Effector memory CD8-positive, alpha-beta T cell (primary cell): ENCODE measurements at places on chromosomes 11 and 22.

DNA sequence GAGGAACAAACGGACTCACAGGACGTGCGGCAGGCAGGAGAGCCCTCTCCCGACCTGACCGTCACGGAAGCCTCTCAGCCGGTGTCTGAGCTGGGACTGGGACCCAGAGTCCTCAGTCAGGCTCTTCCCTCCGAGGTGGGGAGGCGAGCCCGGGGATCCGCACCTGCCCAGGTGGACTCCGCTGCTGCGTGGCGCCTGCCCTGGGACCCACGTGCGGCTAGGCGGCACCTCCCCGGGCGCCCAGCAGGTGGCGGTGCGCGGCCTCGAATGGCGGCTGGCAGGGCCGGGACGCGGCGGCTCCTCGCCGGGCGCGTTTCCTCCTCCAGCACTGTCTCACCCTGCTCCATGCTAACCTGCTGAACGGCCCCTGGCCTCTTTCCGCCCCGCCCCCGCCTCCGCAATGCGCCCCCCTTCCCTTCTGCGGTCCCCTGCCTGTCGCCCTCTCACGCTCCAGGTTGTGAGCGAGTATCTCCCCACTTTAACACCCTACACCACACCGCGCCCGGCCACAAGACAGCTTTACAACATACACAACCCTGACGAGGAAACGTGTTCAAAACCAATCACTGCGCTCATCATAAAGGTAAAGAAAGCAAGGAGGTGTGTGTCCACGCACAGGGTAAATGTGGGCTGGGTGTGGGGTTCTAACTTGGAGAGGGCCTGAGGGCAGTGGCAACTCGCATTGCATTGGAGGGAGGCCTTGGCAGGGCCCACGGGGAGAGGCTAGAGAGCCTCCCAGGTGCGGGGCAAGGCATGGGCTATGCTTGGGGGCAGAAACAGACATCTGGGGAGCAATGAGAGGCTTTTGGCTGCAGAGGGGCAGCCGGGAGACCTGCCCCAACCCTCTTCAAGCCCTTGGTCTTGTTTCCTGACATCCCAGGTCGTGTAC, 25.9 kb upstream of the ATXN10 start:
- DNase-seq = peak; percentile 82
- H3K27ac ChIP-seq = peak overlapping the region; percentile 41
- H3K27me3 ChIP-seq = peaks cover 13% of the 10 kb centered on the region
- H3K4me1 ChIP-seq = peaks cover 23% of the 10 kb centered on the region
- H3K4me3 ChIP-seq = peak overlapping the region; percentile 37

GRCh38 chr11:40514124-40514523, 945.3 kb downstream of the LRRC4C start:
- H3K4me3 ChIP-seq = no peak overlapping the region
- H3K36me3 ChIP-seq = no peaks in the 10 kb centered on the region
- no peaks in the 10 kb centered on the region for H3K27me3 ChIP-seq
- DNase-seq = no peak
- H3K27ac ChIP-seq = no peak overlapping the region

DNA sequence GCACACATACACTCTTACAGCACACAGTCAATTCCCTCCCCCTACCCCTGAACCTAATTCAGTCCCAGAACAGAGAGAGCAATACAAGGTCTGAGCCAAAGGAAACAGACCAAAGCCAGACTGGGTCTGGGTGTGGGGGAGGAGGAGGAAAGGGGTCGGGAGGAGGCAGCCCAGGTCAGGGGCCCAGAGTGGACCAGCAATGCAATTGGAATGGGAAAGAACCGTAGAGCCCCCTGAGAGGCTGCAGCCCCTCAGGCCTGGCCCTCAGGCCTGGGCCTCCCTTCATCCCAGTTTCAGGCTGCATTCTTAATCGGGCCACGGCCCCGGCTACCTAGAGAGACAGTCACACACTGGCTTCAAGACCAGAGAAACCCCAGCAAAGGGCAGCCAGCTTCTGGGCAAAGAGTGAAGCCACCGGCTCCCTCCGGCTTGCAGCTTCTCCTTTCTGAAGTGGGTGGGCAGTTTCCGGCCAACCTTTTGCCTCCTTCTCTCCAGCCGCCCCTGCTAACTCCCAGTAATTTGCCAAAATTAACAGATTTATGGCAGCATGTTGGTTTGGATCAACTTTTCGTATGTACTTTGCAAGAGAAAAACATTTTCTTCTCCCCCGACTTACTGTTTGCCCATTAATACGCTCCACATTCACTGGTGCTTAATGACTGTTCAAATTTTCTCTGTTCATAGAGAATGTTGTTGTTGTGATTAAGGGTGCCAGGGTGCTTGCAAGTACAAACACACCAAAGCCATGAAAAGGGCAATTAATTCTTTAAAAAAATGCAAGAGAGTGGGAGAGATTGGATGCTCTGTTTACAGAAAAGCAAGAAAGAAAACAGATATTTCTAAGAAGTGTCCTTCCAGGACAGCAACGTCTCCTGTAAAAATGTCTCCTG, 488.3 kb downstream of the MN1 start:
- peaks cover 39% of the 10 kb centered on the region for H3K27me3 ChIP-seq
- H3K36me3 ChIP-seq = no peaks in the 10 kb centered on the region
- no peak for DNase-seq
- H3K4me1 ChIP-seq = no peaks in the 10 kb centered on the region

GRCh38 chr11:44760917-44761550, 34.3 kb downstream of the TSPAN18 start:
- peaks cover 23% of the 10 kb centered on the region for H3K27me3 ChIP-seq
- peaks cover 3% of the 10 kb centered on the region for H3K4me1 ChIP-seq
- no peak for DNase-seq
- H3K4me3 ChIP-seq = no peak overlapping the region

GRCh38 chr22:27776650-27776958, 25.0 kb downstream of the MN1 start:
- DNase-seq = no peak
- H3K4me3 ChIP-seq = no peak overlapping the region
- H3K36me3 ChIP-seq = no peaks in the 10 kb centered on the region
- H3K27ac ChIP-seq = no peak overlapping the region
- H3K4me1 ChIP-seq = no peaks in the 10 kb centered on the region

DNA sequence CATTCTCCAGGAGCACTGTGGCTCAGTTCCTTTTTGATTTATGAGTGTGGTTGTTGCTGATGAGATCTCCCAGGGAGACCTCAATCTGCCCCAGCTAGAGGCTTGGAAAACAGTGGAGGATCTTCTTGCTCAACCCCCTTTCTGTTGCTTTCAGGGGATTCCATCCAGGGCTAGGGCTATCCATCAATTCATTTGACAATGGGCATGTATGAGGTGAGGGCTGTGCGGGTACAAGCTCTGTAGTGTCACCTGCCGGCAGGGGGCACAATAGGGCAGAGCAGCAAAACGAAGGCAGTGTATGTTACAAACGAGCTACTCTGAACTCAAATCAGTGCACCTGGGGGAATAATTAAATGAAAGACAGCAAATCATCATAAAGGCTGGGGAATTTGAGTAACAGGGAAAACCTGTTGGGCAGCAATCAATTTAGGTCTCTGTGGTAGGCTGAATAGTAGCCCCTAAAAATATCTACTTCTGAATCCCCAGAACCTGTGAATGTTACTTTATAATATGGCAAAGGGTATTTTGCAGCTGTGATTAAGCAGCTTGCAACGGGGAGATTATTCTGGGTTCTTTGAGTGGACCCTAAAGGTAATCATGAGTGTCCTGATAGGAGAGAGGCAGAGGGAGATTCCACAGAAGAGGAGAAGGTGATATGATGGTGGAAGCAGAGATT, 170.3 kb upstream of the ZBED5 start:
- no peaks in the 10 kb centered on the region for H3K4me1 ChIP-seq
- DNase-seq = peak; percentile 67
- H3K4me3 ChIP-seq = no peak overlapping the region
- peaks cover 11% of the 10 kb centered on the region for H3K27me3 ChIP-seq
- H3K27ac ChIP-seq = no peak overlapping the region
- no peaks in the 10 kb centered on the region for H3K36me3 ChIP-seq

DNA sequence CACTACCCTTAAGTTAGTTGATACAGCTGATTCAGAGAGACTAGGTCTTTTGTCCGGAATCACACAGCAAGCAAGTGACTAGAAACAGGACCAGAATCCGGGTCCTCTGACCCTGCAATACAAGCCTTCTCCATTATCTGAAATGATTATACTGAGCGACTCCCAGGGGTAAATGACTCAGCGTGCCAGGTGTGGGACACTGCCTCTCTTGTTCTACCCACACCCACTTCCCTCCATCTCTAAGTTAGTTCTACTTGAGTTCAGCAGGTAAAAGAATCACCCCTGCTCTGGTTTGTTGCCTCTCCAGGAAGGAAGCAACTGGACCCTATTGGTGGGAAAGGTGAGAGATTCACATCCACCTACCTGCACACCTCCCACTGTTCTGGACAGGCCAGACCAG, 156.9 kb downstream of the DBX1 start:
- H3K27me3 ChIP-seq = peaks cover 19% of the 10 kb centered on the region
- DNase-seq = no peak
- no peak overlapping the region for H3K27ac ChIP-seq
- H3K4me1 ChIP-seq = no peaks in the 10 kb centered on the region

DNA sequence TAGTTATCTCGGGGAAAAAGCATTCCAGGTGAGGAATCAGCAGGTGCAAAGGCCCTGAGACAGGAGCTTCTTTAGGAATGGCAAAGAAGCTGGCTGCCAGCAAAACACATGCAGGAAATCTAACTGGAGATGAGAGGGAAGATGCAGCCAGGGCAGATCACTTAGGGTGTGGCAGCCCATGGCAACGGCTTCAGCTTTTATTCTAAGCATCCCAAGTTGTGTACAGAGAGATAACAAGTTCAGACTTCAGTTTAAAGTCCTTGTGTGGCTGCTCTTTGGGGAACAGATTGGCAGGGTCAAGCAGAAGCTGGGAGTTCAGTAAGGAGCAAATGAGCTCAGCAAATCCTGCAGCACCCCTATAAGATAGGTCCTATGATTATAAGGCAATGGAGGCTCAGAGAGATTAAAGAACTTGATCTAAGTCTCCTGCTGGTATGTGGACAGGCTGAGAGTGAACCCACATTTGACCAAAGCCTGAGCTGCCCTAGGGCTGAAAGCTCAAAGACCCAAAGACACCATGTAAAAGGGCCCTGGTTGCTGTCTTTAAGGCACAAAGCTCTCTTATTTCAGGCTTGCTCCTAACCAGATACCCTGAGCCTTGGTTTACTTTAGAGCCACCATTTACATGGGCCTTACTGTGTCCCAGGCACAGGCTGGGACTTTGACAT, 466.8 kb downstream of the SOX6 start:
- peaks cover 2% of the 10 kb centered on the region for H3K36me3 ChIP-seq
- no peak overlapping the region for H3K4me3 ChIP-seq
- no peak for DNase-seq
- no peak overlapping the region for H3K27ac ChIP-seq
- no peaks in the 10 kb centered on the region for H3K27me3 ChIP-seq

DNA sequence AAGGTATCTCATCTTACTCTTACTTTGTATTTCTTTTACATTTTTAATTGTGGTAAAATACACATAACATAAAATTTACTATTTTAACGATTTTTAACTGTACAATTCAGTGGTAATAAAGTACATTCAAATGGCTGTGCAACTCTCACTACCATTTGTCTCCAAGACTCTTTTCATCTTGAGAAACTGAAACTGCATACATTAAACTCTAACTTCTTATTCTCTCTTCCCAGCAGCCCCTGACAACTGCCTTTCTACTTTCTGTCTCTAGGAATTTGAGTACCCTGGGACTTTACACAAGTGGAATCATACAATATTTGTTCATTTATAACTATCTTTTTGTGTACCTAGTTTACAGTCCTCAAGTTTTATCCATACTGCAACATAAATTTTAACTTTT, 725.8 kb upstream of the KIRREL3 start:
- no peaks in the 10 kb centered on the region for H3K4me1 ChIP-seq
- no peak overlapping the region for H3K27ac ChIP-seq
- H3K27me3 ChIP-seq = no peaks in the 10 kb centered on the region
- H3K36me3 ChIP-seq = peaks cover 3% of the 10 kb centered on the region
- DNase-seq = no peak

- H3K4me3 ChIP-seq = peak overlapping the region; percentile 55
- DNase-seq = no peak
- peaks cover 16% of the 10 kb centered on the region for H3K4me1 ChIP-seq
- H3K36me3 ChIP-seq = no peaks in the 10 kb centered on the region
- no peak overlapping the region for H3K27ac ChIP-seq
- peaks cover 98% of the 10 kb centered on the region for H3K27me3 ChIP-seq
These were observed 3.3 kb upstream of the SCN4B start for GRCh38 chr11:118155776-118156530.

DNA sequence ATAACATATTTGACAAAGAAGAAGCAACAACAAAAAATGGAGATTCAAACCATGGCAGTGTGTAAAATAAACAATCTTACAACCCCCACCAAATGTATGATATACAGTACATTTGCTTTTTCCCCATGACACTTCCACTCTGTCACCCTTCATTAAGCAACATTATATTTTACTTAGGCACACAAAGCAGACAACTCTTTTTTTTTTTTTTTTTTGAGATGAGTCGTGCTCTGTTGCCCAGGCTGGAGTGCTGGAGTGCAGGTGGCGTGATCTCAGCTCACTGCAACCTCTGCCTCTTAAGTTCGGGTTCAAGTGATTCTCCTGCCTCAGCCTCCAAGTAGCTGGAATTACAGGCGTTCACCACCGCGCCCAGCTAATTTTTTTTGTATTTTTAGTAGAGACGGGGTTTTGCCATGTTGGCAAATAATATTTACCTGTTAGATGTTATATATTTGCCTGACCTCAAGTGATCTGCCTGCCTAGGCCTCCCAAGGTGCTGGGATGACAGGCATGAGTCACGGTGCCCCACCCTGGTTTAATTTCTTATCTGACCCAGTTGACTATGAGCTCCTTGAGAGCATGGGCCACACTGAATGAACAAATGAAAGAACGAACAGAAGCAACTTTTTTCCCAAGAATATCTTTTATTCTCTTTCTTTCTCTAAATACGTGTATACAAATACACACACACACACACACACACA, 5.5 kb upstream of the PCF11 start:
- peaks cover 11% of the 10 kb centered on the region for H3K36me3 ChIP-seq
- no peak overlapping the region for H3K4me3 ChIP-seq
- DNase-seq = no peak

DNA sequence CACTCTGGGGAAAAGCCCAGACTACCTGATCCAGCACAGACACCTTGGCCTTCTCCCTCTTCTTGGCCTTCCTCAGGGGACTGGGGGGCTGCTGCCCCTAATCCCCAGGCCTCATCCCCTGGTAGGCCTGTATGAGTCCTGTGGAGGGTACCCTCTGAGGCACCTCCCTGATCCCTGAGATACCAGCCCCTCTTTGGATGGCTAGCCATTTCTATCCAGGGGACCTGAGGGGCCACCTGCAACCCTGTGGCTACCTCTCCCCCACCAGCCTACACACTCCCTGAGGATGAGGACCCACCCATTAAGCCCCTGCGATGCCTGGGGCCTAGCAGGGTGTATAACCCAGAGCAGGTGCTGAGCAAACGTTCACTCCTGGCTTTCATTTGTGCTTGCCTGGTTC, 54.6 kb downstream of the HIRA start:
- H3K4me1 ChIP-seq = no peaks in the 10 kb centered on the region
- H3K4me3 ChIP-seq = no peak overlapping the region
- peaks cover 58% of the 10 kb centered on the region for H3K36me3 ChIP-seq
- no peaks in the 10 kb centered on the region for H3K27me3 ChIP-seq
- no peak overlapping the region for H3K27ac ChIP-seq

DNA sequence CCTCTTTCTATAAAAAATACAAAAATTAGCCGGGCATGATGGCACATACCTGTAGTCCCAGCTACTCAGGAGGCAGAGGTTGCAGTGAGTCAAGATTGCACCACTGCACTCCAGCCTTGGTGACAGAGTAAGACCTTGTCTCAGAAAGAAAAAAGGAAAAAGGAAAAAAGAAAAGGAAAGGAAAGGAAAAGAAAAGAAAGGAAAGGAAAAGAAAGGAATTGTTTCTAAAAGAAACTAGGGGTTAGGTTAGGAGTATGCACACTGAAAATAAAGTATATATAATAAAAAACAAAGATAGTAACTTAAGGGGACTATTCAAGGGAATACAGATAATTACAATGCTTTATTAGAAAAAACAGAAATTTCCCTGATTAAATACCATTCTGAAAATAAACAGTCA, 50.9 kb downstream of the TTC28 start:
- no peak overlapping the region for H3K4me3 ChIP-seq
- no peaks in the 10 kb centered on the region for H3K36me3 ChIP-seq
- H3K4me1 ChIP-seq = no peaks in the 10 kb centered on the region
- H3K27me3 ChIP-seq = peaks cover 12% of the 10 kb centered on the region
